ENCODE measurements at places on chromosomes 5 and 9. TPM values are rescaled to one million over a fixed set of nuclear protein-coding genes. Genes with fewer than 3 reads are reported as not detected.
A peak's percentile ranks its signal among the peaks of the same experiment; 100 is the strongest.

DNA sequence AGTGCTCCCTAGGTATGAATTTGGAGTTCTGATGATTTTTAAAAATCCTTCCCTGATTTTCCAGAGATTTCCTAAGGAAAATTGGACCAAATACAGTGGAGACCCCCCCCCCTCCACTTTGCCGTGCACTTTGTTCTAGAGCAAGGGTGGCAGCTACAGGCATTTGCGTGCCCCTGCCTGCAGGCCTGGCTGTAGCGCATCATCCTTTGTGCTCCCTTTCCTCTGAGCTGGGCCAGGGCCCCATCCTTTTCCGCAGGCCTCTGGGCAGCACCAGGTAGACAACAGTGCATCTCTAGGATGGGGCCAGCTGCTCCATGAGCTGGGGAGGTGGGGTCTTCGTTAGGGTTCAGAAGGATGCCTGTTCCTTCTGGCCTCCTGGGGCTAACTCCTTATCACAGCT lies 39.6 kb downstream of the TRIO start:
- H3K27me3 ChIP-seq = no peaks in the 10 kb centered on the region
- no peaks in the 10 kb centered on the region for H3K36me3 ChIP-seq
- peak overlapping the region; percentile 91 for H3K27ac ChIP-seq
- H3K4me1 ChIP-seq = peaks cover 85% of the 10 kb centered on the region
- no peak overlapping the region for H3K4me3 ChIP-seq

- H3K27ac ChIP-seq = no peak overlapping the region
- no peaks in the 10 kb centered on the region for H3K27me3 ChIP-seq
- no peak overlapping the region for H3K4me3 ChIP-seq
- no peaks in the 10 kb centered on the region for H3K4me1 ChIP-seq
- no peak for DNase-seq
Observed at GRCh38 chr9:80690349-80690939, 998.9 kb downstream of the TLE1 start.

DNA sequence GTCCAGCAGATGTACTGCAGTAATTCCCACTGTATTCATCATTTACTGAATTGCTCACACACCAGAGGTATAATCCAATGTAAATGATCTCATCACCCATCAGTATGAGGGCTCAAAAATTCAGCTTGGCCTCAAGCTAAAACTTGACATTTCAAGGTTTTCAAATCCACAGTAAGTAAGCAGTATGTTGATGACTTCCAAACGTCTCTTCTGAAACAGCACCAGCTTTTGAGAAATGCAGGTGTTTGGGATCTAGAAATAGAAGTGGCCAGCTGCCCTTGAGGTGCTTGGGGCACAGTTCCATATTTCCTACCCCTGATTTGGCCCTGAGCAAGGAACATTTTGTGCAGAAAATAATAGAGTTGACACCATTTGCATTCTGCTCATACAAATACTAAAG lies 388.0 kb upstream of the TUSC1 start:
- no peaks in the 10 kb centered on the region for H3K27me3 ChIP-seq
- H3K27ac ChIP-seq = no peak overlapping the region
- H3K36me3 ChIP-seq = no peaks in the 10 kb centered on the region
- no peak for DNase-seq
- H3K4me1 ChIP-seq = no peaks in the 10 kb centered on the region

DNA sequence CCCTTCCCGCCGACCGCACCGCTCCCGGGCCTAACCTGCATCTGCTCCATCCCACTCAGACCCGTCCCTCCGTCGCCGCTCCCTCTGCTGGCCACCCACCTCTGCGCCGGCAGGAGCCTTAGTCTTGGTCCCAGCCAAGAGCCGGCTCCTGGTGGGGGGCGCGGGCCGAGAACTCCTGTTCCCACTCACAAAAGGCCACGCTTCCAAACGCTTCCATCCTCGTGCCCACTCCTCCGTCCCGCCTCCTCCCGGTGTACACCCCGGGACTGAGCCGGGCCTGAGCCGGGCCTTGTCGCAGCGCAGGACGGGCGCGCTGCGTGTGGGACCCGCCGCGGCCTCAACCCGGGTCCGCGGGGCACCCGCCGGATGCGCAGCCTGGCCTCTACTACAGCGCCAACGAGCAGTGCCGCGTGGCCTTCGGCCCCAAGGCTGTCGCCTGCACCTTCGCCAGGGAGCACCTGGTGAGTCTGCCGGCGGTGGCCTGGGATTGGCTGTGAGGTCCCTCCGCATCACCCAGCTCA lies 7.5 kb downstream of the ADAMTS13 start:
- peaks cover 17% of the 10 kb centered on the region for H3K27me3 ChIP-seq
- no peak overlapping the region for H3K4me3 ChIP-seq
- no peak overlapping the region for H3K27ac ChIP-seq
- no peaks in the 10 kb centered on the region for H3K4me1 ChIP-seq
- DNase-seq = peak; percentile 97
- H3K36me3 ChIP-seq = no peaks in the 10 kb centered on the region

DNA sequence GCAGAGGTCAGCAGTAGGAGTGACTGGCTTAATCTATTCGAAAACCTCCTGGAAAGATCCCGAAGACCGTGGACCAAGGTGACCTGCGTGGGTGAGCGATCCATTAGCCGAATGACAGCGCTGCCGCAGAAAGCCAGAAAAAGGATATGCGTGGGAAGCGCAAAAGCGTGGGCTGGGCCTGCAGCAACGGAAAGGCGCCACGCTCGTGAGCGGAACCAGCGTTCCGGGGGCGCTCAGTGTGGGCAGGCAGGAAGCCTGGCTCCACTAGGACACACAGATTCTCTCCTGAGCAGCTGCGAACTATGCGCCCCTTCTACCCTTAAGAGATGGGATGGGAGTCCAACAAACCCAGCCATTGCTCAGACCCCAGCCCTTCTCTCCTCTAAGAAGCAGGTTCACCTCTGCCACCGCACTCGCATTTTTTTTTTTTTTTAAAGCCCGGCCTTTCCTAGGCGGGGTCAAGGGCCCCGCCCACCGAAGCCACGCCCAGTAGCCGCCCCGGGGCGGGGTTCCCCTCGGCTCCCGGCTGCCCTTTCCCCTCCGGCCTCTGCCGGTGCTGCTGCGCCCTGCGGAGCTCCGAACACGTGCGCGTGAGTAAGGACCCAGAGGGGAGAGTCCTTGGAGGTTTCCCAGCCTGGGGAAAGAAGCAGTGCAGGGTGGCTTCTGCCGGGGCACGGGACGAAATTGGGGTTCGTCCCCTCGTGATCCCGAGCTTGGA lies 19.8 kb upstream of the MATR3 start:
- peak; percentile 96 for DNase-seq
- H3K36me3 ChIP-seq = peaks cover 29% of the 10 kb centered on the region
- H3K27ac ChIP-seq = peak overlapping the region; percentile 92
- peak overlapping the region; percentile 84 for H3K4me3 ChIP-seq
- H3K27me3 ChIP-seq = no peaks in the 10 kb centered on the region

- peaks cover 4% of the 10 kb centered on the region for H3K36me3 ChIP-seq
- H3K4me3 ChIP-seq = peak overlapping the region; percentile 57
- peaks cover 18% of the 10 kb centered on the region for H3K4me1 ChIP-seq
- peak; percentile 58 for DNase-seq
- H3K27me3 ChIP-seq = no peaks in the 10 kb centered on the region
Observed at GRCh38 chr9:69757996-69758675, 1.7 kb downstream of the PTAR1 start.

- H3K27me3 ChIP-seq = no peaks in the 10 kb centered on the region
- H3K4me1 ChIP-seq = peaks cover 55% of the 10 kb centered on the region
- no peaks in the 10 kb centered on the region for H3K36me3 ChIP-seq
- DNase-seq = no peak
- H3K27ac ChIP-seq = peak overlapping the region; percentile 95
Observed at GRCh38 chr9:35646153-35646532, 4.6 kb downstream of the SIT1 start.

Gene PCDHGA11
- 16.5 TPM for total RNA-seq

DNA sequence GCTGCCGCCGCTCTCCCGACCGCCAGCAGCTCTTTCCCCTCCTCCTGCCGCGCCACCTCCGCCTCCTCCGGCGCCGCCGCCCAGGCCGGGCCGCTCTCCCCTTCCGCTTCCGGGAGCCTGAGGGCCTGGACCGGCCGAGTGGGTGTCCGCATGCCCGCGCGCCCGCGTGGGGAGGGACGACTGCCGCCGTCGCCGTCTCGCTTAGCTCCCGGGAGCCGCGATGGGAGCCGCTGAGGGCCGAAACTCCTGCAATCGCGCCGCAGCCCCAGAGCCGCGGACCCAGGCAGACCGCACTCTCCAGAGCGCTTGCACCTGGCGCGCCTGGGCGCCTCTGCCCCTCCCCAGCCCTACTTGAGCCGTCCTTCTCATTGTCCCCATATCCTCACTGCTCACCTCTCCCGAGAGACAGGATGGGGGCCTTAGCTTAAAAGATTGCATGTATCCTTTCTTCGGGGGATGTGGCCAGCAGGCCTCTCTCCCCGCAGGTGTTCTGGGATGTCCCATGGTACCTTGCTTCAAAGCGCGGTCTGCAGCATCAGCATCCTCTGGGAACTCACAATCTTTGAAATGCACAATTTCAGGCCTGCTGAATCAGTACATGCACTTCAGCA lies at the start of gene ZDHHC21:
Gene ZDHHC21 (minus strand): TSS at position 182 of the 611 bp plus-strand sequence. CDS start 19,092 bp downstream, outside the sequence.
- H3K27ac ChIP-seq = no peak within 1 kb of the TSS
- peaks cover 5% of the 10 kb centered on the region for H3K36me3 ChIP-seq

DNA sequence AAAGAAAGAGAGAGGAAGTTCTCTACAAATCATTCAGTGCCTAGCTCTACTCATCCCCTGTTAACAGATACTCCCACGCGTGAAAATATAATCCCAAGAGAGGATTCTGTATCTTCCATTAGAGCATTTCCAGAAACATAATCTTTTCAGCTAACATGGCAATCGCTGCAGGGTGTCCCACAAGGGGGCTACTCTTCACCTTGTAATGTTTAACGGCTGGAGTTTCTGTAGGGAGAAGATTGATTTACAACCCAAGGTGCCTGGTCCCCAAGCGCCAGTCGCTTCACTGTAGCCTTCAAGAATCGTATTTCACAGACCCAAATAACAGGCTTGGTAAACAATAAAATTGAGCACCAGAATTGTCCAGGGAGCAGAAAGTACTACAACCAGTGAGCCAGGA lies 318.7 kb downstream of the TLE1 start:
- no peak for DNase-seq
- H3K36me3 ChIP-seq = no peaks in the 10 kb centered on the region
- no peak overlapping the region for H3K4me3 ChIP-seq
- H3K27me3 ChIP-seq = no peaks in the 10 kb centered on the region

DNA sequence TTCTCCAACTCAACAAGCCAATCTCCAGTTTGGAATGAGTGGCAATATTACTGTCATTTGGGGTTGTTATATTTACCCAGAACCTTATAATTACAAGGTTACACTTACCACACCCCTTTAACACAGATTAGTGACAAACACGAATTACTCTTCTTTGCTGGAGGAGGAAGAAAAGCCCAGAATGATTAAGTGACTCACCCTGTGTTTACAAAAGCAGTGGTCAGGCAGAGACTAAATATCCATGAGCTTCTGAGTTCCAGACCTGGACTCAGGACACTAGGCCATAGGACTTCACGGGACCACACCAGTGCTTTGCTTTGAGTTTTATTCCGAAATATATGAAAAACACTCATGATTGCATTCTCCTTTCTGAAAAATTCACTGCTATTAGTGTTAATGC lies 370.8 kb downstream of the TLE1 start:
- H3K27me3 ChIP-seq = no peaks in the 10 kb centered on the region
- no peak overlapping the region for H3K27ac ChIP-seq
- peak; percentile 69 for DNase-seq
- no peaks in the 10 kb centered on the region for H3K36me3 ChIP-seq
- peaks cover 5% of the 10 kb centered on the region for H3K4me1 ChIP-seq

DNA sequence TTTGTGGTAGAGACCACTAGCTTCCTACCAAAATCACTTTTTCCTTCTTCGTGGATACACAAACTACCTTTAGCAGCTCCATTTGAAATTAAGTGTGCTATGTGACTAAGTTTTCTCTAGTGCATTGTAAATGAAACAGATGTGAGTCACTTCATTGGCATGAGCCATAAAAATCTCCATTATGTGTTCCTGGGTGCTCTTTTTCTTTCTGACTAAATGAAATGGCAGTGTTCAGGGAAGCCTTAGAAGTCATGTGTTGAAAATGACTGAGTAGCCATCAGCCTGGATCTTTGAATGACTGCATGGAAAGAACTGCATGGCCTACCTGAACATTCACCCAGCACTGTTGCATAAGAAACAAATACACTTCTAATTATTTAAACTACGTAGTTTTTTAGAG lies 107.9 kb downstream of the NDUFAF2 start:
- H3K27me3 ChIP-seq = no peaks in the 10 kb centered on the region
- peaks cover 47% of the 10 kb centered on the region for H3K4me1 ChIP-seq
- H3K36me3 ChIP-seq = no peaks in the 10 kb centered on the region
- peak overlapping the region; percentile 38 for H3K27ac ChIP-seq
- peak; percentile 61 for DNase-seq
- no peak overlapping the region for H3K4me3 ChIP-seq

DNA sequence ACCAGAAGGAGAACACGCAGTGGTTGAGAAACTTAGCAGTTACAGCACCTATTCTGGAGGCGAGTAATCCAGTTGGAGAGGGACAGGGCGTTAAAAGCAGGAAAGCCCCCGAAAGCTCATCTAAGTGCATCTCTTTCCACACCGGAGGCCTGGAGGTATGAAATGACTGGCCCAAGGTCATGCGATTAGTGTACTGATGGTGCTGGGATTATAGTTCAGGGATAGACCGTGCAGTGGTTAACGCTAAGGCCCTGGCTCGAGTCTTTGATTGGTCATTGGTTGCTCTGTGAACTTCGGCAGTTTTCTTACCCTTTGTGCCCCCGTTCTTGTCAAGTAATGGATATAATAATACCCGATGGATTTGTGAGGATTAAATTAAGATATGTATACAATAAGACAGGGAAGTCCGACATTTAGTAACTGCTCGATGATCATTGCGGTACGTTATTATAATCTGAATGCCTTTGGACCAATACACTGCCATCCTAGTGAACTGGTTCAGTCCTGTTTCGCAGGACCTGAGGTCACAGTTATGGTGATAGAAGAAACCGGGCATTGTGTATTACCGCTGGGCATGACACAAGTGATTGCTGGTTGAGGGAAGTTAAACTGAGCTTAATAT lies 960 bp downstream of the CANX start:
- H3K4me3 ChIP-seq = peak overlapping the region; percentile 87
- peak; percentile 87 for DNase-seq
- peak overlapping the region; percentile 92 for H3K27ac ChIP-seq
- peaks cover 10% of the 10 kb centered on the region for H3K4me1 ChIP-seq
- H3K27me3 ChIP-seq = no peaks in the 10 kb centered on the region
- peaks cover 24% of the 10 kb centered on the region for H3K36me3 ChIP-seq

Gene C7
- 0.88 TPM for total RNA-seq

GRCh38 chr9:120099065-120099464 lies 480.9 kb downstream of the CDK5RAP2 start:
- no peaks in the 10 kb centered on the region for H3K36me3 ChIP-seq
- H3K27me3 ChIP-seq = no peaks in the 10 kb centered on the region
- DNase-seq = no peak
- H3K4me3 ChIP-seq = no peak overlapping the region

DNA sequence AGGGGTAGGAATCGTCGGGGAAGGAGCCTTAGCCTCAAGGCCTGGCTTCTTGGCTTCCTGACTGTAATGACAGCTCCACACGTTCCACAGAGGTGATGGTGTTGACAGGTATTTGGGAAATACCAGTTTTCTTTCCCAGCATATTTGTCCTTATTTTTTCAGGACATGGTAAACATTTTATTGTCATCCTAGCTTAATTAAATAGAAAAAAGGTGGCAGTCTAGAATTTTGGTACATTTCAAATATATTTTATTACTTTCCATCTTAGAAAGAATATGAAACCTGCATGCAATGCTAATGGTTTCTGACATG lies 8.4 kb downstream of the CXCL14 start:
- DNase-seq = no peak
- H3K27ac ChIP-seq = no peak overlapping the region
- H3K4me3 ChIP-seq = no peak overlapping the region
- no peaks in the 10 kb centered on the region for H3K4me1 ChIP-seq
- H3K36me3 ChIP-seq = no peaks in the 10 kb centered on the region

Gene GIN1
- 6.2 TPM for total RNA-seq

Gene PHF24
- total RNA-seq = not detected

Gene ADGRV1
- total RNA-seq = not detected

GRCh38 chr5:71887680-71888079 lies 168.6 kb downstream of the CARTPT start:
- no peaks in the 10 kb centered on the region for H3K36me3 ChIP-seq
- H3K4me3 ChIP-seq = peak overlapping the region; percentile 46
- H3K4me1 ChIP-seq = peaks cover 12% of the 10 kb centered on the region
- H3K27ac ChIP-seq = no peak overlapping the region
- peaks cover 3% of the 10 kb centered on the region for H3K27me3 ChIP-seq
